Stimulated activated CD8-positive, alpha-beta memory T cell treated with anti-CD3 and anti-CD28 coated beads, Interleukin-7, amount 100 ng/mL, for 1 hour (primary cell): ENCODE measurements at places on chromosomes 4 and X.

GRCh38 chrX:80879143-80879542 lies 69.5 kb upstream of the BRWD3 start:
- no peak for DNase-seq

DNA sequence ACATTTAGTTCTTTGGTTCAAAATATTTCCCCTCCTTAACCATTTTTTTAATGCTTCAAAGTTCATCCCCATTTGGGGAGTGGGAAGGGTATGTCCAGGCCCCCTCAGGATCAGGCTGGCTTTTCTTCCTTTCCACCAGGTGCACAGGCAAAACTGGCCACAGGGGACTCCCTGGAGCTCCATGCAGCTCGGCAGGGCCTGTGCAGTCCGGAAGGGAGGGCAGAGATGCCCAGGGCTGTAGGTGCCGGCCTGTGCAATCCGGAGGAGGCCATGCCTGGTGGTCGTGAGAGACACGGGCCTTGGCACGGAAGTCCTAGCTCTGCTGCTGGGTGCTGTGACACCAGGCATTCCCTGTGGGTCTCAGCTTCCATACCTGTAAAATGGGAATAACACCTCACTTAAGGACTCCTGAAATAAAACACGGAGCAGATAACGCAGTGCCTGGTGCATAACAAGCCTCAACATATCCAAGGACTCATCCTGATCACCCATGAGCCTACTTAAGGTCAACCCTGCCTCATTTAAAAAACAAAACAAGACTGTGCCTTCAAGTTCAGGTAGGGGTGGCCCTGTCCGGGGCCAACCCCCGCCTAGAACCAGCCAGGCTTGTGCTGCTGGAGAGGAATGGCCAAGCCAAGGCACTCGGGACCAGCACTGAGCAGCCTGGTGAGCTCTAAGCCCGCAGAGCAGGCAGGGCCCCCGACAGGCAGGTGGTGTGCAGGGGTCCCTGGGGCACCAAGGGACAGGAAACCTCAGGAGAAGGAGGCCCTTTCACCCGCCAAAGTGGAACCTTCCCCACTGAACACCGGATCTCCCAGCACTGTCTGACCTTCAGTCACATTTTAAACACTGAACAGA lies 21.2 kb upstream of the CYP4V2 start:
- no peak for DNase-seq

DNA sequence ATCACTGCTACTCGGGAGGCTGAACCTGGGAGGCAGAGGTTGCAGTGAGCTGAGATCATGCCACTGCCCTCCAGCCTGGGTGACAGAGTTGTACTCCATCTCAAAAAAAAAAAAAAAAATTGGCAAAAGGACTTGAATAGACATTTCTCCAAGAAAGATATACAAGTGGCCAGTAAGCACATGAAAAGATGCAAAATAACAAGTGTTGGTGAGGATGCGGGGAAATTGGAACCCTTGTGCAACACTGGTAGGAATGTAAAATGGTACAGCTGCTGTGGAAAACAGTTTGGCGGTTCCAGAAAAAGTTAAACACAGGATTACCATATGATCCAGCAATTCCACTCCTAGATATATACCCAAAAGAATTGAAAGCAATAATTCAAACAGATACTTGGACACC lies 19.4 kb downstream of the RBM10 start:
- no peak for DNase-seq

DNA sequence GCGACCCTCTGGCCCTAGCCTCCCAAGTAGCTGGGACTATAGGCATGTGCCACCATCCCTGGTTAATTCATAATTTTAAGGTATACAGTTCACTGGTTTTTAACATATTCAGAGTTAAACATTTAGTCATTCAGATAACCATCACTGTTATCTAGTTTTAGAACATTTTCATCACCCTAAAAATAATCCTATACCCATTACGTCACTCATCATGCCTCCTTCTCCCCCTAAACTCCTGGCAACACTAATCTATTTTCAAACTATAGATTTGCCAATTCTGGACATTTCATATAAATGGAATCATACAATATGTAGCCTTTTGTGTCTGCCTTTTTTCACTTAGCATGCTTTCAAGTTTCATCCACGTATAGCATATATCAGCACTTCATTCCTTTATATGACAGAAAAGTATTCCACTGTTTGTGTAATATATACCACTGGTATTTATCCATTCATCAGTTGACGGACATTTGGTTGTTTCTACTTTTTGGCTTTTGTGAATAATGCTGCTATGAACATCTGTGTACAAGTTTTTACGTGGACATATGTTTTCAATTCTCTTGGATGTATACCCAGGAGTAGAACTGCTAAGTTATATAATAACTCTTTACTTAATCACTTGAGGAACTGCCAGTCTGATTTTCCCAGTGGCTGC lies 32.0 kb upstream of the RPS3A start:
- no peak for DNase-seq

DNA sequence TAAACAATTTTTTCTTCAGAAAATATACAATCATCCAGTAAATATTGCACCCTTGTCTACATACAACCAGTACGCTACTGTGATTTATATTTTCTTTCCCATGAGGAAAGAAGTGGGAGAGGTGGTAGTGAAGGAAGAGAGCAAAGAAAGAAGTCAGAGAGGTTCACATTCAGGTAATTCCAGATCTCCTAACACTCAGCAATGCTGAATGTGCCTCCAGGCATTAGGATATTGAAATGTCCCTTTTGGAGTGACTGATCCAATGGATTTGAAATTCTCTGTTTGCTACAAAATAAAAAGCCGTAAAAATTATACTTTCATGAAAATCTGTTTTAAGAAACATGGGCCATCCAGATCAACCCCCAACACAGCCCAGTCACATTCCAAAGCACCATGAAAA lies 211.9 kb upstream of the NR3C2 start:
- no peak for DNase-seq

- no peak for DNase-seq
Observed at GRCh38 chr4:19557161-19557560, 694.5 kb upstream of the SLIT2 start.

DNA sequence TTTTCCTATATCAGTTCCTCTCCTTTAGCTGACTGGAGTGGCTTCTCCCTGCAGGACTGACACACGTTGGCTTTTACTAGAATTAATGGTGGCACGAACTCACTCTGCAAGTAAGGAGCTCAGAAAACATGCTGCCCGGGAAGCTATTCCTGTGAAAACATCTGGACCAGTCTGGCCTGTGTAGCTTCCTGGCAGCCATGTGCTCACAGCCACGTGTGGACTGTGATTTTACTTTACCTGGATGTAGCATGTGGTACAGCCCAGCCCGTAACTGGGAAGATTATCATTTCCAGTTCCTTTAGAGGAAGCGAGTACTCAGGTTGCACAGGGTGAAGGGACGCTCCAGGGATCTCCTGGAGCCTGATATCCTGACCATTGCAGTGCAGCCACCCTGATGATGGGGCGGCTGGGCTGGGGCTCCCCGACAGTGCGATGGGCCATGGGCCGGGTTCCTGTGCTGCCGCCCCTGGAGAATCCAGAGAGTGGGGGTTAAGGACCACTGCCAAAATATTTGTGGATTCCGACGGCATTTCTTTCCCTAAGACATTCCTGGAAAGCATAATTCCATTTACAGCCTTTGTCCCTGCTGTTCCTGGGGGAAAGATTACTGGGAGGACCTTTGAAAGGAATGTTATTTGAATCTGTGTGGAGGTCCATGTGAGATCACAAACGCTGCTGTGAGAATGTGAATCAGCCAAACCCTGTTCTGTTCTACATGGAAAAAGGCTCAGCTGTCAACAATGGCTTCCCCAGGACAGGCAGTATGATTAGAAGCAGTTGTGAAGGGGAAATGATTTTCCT lies 35.0 kb downstream of the PROM1 start:
- DNase-seq: no peak

DNA sequence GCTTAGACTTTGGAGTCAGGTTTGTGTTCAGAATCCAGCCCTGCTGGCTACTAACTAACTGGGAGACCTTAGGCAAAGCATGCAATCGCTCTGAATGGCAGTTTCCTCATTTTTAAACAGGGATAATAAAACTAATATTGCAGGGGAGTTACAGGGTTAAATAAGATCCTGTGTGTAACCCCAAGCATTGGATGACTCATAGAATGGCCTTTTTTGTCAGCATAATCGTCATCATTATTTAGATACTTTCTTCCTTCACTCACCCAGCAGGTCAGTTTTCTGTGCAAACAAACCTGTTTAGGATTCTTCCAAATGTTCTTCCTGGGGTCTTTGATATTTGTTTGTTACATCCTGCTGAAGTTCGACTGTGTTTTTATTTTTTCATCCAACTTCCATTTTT lies 208.2 kb downstream of the EVC2 start:
- no peak for DNase-seq

DNA sequence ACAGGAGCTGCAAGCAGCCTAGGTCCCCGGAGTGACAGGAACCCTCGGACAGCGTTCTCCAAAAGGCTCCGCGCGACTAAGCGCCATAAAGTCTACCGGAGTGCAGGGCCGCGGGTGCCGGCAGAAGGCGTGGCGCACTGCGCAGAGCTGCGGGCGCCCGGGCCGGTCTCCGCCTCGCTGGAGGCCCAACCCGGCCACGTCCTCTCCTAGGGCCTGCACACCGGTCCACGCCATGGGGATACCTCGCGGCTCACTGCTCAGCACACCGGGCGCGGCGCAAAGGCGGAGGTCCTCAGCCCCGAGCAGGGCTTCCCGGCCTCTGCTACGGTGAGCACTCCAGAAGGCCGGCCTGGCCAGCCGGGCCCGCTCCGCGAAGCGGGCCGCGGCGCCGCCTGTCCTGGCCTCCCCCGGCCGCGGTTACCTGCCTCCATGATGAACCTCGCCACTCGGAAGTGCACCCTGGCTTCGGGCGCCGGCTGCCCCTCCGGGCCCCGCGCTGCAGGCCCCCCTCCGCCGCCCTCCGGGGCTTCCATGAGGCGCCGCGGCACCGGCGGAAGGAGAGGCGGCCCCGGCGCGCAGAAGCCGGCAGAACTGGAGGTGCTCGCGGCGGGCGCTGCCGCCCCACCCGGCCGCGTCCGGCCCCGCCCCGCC lies at the start of gene CCNQ:
TSS of gene CCNQ (minus strand) at position 599 of the 651 bp plus-strand sequence. CDS start at position 533, 66 bp downstream.
- DNase-seq: no peak

DNA sequence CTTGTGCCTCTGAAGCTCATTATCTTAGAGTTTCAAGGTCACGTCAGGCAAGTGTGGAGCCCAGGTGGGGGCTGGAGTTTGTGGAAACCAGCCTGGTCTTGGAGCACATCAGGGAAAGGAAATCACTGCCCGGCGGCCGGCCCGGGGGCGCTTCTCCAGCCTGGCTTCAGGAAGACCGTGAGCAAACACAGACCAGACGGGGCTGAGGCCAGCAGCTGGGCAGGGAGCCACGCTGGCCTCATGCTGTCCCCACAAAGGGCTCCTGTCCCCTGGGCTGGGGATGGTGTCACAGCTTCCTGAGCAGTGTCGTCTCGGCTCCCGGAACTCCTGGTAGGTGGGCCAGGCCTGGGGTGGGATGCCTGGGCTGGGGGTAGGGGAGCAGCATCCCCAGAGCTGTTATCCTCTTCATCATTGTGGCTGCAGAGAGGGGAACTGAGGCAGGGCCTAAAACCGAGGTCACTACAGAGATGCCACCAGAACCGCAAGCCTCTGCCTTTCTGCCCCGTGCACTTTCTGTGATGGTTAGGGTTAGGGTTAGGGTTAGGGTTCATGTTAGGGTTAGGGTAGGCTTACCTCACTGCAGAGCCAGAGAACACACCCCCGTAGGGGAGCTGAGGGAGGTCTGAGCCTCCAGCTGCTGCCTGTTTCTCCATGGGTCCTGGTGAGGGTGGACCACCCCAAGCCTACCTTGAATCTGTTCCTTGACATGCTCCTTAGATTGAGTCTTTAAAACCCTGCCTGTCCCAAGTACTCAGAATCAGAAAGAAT lies 77.5 kb downstream of the HTRA3 start:
- DNase-seq: no peak

DNA sequence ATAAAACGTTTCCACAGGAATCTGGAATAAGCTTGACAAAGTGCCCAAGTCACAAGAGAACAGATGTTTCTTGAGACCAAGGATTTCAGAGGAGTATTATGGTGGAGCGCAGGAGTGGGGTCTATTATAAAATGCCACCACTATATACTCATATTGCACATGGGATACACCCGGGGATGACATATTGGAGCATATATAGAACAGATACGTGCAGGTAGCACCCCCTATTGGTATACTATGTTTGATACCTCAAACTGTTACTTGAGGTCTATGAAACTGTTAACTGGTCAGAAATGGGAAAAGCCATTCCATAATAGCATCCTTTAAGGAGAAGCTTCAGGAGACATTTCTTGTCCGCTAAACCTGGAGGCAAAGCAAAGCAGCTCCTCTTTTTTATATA lies 86.0 kb downstream of the PCYT1B start:
- DNase-seq: no peak

GRCh38 chrX:44042116-44042515 lies 68.9 kb upstream of the NDP start:
- no peak for DNase-seq

GRCh38 chr4:52612341-52612740 lies 46.8 kb downstream of the USP46 start:
- no peak for DNase-seq

DNA sequence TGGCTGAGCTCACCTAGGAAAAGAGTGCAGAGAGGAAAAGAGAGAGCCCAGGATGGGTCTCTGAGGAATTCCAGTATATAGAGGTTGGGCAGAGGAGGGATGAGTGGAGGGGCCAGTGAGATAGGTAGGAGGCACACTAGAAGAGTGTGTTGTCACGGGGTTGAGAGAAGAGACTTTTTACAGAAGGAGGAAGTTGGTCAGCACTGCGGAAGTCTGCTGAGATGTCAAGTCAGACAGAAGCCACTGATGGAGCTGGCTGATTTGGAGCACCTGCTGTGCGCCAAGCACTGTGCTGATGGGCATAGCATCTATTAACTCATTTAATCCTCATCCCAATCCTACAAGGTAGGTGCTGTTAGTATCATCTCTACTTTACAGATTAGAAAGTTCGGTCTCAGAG lies 60.4 kb downstream of the EFNB1 start:
- DNase-seq: no peak

DNA sequence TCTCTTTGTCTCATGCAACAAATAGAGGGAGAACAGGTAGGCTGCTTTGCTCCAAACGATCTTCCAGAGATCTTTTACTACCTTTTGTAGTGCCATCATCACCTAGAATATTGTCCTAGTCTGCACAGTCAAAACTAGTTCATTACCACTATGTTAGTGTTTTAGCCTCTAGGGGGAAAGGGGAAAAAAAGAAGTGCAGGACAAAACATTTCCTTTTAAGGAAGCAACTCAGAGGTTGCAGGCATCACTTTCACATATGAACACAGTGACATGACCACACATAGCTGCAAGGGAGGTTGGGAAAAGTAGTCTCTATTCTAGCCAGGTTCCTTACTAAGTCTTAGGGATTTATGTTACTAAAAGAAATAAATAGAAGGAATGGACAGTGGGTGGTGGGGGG lies 39.3 kb upstream of the RAP2C start:
- no peak for DNase-seq

GRCh38 chr4:67918428-67918827 lies 34.6 kb upstream of the TMPRSS11D start:
- no peak for DNase-seq

GRCh38 chrX:78555401-78555980 lies 103.6 kb downstream of the RTL3 start:
- DNase-seq: no peak

GRCh38 chr4:472881-473569 lies 25.9 kb downstream of the ZNF721 start:
- no peak for DNase-seq

- no peak for DNase-seq
Observed at GRCh38 chrX:50609796-50610195, 139.2 kb upstream of the DGKK start.
